GM23248 (cell line): ENCODE measurements at places on chromosomes 1 and 21. TPM values are rescaled to one million over a fixed set of nuclear protein-coding genes. Genes with fewer than 3 reads are reported as not detected.

The EXTL1 gene
- polyA plus RNA-seq: 5.9 and 6.4 TPM in 2 replicates

The WDR77 gene
- 45.8 and 47.7 TPM in 2 replicates for polyA plus RNA-seq

DNA sequence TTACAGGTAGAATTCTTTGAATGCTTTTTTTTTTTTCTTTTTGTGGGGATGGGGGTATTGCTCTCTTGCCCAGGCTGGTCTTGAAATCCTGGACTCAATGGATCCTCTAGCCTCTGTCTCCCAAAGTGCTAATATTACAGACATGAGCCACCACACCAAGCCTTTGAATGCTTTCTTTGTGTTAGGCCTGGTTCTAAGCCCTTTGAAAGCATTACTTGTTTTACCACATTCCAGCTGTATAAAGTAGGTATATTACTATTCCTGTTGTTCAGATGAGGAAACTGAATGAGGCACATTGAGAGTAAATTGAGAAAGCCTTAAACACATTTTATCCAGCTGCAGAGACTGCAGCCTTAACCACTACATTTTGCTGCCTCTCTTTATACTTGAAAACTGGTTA, 841.8 kb upstream of the ADGRL4 start:
- DNase-seq: no peak

DNA sequence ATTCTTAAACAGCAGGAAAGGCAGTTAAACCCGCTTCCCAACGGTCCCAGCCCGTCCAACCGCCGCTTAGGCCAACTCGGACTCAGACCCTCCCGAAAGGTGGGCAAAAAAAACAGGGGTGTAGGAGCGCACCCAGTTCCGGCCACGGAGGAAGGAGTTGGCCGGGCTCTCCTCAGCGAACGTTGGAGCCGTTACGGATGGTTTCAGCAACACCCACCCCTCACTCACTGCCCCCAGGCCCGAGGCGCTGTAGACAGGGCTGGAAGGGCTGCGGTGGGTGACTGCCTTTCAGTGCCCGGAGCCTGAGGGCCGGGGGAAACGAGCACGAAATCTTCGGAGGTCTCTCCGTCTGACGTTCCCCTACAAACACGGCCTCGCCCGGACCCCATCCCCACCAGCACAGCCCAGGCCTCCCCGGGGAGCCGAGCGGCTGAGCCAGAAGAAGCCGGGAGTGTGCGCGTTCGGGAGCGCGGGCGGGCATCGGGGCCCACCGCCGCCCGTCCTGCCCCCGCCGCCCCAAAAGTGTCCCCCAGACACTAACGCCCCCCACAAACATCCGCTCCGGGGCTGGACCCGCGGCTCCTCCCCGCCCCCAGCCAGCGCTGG, 1.3 kb downstream of the KDM5B start:
- DNase-seq: peak; percentile 60

The KCNE1 gene
- not detected in 2 replicates for polyA plus RNA-seq

- peak; percentile 31 for DNase-seq
Observed at GRCh38 chr21:32359719-32360260, 33.0 kb downstream of the URB1 start.

The PLEKHM2 gene
- 14.8 and 14.9 TPM in 2 replicates for polyA plus RNA-seq

- no peak for DNase-seq
Observed at GRCh38 chr1:169117599-169117998, 11.1 kb downstream of the ATP1B1 start.

DNA sequence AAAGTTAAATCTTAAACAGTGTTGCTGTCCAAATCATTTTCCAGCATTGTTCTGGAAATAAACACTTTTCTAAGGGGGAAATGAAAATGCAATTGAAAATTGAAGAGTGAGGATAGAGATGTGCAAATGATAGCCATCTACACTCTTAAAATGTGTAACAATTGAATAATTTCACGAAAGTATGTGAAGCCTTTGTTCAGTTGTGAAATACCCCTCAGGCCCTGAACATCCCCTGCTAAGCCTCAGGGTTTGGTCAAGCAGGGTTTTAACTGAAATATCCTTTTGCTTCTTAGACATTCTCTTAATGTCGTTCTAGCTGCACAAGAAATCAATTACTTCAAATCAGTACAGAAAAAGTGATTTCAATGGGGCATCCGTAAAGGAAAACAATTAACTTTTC, 65.9 kb upstream of the DYNLT5 start:
- no peak for DNase-seq

DNA sequence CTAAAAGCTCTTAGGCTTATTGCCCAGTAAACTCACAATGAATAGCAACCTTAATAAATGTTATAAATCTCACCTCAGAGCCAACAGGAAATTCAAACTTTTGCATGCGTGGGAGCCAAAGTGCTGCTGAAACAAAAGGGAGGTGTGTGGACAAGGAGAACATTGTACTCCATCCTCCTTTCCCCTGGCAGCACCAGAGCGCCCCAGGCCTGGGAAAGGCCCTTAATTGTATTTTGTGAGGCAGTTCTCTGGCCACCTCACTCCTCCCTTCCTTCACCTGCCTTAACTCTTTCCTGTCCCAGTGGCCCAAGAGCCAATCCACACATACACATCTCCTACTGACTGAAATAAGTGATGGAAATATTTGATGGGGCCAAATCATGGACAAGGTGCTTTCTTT, 648.5 kb downstream of the LMO4 start:
- DNase-seq: no peak

The PRDM16 gene
- polyA plus RNA-seq: 0.18 TPM in 1 of 2 replicates, not detected in the other

DNA sequence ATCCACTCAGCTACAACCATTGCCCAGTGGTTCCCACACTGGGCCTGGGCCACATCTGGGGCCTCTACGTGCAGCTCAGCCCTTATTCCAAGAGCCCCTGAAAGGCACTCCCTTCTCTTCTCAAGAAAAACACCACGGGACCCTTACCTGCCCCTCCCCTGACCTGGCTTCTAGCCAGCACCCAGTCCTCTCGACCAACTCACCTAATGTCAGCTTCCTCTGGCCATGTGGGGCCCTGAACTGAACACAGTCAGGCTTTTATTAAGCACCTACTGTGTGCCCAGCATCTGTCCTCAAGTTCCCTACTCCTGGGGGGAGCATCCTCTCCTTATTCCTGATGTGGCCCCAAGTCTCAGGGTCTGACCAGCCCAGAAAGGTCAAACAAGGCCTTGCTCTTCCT, 208.4 kb downstream of the MATN1 start:
- DNase-seq: no peak

The SMYD2 gene
- 48.1 and 52.1 TPM in 2 replicates for polyA plus RNA-seq

DNA sequence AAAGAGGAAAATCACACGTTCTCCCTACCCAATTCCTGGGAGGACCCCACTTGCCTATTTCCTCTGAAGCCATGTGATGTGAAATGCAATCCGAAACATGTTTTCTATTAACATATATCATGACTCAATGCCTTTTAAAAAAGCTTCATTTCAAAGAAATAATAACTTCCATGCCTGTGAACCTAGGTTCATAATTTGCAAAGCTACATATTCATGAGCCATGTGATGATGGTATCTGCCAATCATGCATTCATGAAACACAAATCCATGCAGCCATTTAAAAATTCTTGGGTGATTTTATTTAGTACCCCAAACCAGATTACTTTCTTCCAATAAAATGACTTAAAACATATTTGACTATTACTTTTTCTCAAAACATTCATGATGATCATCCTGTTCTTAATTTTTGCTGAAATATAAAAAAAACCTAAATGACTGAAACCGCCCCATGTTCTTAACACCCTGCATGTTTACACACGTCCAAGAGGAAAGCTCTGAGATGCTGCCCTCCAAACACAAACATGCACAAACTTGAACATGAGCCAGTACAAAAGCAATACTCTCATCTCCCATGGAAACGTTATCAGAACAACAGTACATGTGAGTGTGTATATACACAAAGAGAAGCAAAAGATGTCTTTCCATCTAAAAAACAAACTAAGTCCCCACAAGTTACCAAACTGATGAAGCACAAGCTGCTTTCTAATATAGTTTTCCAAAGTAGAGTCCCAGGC, 140.1 kb downstream of the TGFBR3 start:
- no peak for DNase-seq
